ENCODE measurements at places on chromosomes 3 and 15.

DNA sequence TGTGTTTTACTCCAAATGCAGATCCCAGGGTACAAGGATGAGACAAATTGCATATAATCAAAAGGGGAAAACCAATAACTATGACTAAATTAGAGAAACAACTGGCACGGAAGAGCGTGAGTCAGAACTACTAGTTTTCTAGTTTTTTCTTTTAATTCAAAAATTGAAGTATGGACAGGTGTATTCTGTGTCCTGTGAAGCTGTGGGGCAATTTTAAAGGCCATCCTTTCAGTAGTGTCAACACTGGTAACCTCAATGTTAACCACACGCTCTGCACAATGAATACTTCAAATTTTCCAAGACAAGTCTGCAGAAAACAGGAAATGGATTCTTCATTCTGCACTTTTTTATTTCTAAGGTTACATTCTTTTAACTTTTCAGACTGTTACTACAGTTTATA lies 32.5 kb upstream of the GOLGA8A start:
- no peak for DNase-seq

- no peak for DNase-seq
These were observed 145.1 kb upstream of the THRB start for GRCh38 chr3:24639481-24640329.

DNA sequence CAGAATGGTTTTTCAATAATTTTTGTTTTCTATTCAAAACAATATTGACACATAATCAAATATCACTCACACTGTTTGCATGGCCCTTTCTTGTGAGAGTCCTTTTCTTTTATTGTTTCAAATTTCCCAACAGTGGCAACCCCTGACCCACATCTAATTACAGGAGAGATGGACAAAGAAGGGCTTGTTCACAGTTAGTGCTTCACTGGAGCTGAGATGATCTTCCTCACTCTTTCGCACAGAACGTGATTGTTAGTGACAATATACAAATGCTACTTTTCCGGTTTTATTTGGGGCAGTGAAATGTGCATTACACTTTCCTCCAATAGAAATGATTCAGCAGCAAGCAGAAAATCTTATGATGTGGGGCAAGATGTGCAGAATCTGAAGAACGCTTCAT lies 38.6 kb upstream of the TTC14 start:
- no peak for DNase-seq

DNA sequence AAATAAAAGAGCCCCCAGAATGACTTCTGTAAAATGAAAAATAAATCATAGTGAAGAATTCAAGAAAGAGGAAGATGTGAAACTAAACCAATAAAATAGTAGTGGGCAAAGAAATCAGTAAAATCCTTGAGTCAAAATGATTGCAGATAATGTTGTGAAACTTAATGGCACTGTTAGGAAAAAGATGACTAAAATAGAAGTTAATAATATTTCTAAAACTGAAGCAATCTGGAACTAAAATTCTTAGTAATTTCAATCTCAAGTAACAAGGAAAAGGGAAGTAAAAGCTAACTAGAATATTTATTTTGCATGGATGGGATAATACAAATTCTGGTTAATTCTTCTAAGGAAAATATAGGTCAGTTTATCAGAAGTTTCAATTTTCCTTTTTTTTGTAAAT lies 84.6 kb downstream of the TMCO5A start:
- DNase-seq, result no peak

- DNase-seq, result no peak
These were observed 405.5 kb downstream of the SHQ1 start for GRCh38 chr3:72442759-72443158.

DNA sequence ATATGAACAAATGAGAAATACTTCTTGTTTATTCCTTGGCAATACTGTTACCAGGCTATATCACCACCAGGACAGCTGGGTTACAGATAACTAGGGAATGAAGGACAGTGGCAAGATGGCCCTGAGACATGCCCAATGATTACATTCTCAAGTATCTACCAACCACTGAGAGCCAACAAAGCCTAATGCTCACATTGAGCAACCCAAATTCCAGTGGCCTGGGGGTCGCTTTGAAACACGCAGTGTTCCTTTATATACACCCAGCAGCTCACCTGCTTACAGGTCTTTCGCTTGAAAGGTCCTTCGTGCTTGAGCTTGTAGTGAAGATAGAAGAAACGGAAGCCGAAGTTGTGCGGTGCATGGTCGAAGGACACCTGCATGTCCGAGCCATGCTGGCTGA lies 45.1 kb downstream of the SPATA12 start:
- no peak for DNase-seq

DNA sequence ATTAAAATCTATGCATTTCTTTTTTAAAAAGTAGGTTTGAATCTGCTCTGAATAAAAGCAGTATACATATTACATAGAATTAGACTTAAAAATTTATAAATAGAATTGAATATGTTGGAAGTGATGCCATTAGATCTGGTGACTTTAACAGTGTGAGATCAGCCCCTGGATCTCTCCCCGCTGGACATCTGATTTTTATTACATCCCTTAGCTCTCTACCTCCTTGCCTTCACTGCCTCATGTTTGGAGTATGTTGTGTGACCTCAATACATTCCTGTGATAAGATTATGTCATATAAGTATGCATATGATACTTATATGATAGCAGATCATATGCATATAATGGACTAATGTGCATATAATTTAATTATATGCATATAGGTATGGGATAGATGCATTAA lies 643.4 kb upstream of the NR2F2 start:
- no peak for DNase-seq

DNA sequence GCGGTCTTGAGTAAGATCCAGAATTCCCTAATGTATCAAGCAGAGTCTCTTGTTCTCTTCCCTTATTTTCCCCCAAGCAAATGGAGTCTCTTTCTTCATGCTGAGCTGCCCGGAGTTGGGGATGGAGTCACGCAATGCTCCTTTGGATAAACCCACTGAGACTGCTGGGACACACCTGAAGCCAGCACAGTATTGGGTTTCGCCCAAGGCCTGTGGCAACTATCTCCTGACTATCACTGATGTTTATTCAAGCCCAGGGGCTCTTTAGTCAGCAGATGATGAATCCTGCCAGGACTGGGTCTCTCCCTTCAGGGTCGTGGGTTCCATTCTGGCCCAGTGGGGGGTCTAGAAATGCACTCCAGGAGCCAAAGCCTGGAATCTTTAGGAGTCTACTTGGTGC lies 11.3 kb downstream of the USF3 start:
- DNase-seq, result no peak

- no peak for DNase-seq
These were observed 767.0 kb downstream of the OTOL1 start for GRCh38 chr3:162263596-162263995.

DNA sequence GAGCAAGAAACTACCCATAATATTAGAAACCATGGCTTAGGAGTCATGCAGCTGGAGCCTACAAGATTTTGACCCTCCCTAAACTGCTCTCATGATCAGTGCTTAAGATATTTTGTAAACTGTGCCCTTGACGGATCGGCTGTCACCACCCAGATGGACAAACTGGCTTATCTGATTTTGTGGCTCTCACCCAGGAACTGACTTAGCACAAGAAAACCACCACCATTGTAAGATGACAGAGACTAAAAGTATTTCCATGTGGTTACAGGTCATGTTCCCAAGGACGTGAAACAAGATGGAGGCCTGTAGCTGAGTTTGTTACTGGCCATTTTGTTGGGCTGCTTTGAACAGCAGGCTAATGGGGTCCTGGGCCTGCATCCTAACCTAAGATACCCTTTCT lies 940.9 kb downstream of the OTOL1 start:
- DNase-seq, result no peak

DNA sequence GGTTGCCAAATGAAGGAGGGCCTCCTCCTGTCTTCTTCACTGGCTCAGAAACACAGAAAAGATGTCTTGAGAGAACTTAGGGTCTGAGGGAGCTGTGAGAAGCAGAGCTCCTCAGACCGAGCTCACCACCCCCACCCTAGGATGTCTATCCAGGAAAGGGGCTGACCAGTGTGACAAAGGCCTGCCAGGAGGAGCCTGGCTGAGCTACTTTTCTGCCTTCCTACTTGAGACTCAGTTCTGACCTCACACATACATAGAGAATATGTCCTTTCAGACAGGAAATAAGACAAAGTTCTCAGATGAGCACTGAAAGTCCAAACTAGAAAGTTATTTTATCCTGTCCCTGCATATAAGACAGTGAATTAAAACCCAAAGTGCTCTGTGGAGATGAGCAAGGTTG lies 54.5 kb downstream of the KIF9 start:
- DNase-seq, result peak; percentile 39

DNA sequence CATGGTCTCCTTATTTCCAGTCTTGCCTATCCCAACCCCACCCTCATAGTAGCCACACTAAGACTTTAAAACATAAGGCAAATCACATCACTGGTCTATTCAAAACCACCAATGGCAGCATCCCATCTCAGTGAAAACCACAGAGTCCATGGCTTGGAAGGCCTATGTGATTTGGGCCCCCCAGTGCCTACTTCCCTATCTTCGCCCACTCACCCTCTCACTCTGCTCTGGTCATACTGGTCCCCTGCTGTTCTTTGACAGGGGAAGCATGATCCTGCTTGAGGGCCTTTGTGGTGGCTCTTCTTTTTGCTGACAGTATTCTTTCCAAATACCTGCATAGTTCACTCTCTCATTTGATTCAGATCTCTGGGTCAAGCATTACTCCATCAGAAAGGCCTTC lies 3.3 kb downstream of the GTF2A2 start:
- no peak for DNase-seq

DNA sequence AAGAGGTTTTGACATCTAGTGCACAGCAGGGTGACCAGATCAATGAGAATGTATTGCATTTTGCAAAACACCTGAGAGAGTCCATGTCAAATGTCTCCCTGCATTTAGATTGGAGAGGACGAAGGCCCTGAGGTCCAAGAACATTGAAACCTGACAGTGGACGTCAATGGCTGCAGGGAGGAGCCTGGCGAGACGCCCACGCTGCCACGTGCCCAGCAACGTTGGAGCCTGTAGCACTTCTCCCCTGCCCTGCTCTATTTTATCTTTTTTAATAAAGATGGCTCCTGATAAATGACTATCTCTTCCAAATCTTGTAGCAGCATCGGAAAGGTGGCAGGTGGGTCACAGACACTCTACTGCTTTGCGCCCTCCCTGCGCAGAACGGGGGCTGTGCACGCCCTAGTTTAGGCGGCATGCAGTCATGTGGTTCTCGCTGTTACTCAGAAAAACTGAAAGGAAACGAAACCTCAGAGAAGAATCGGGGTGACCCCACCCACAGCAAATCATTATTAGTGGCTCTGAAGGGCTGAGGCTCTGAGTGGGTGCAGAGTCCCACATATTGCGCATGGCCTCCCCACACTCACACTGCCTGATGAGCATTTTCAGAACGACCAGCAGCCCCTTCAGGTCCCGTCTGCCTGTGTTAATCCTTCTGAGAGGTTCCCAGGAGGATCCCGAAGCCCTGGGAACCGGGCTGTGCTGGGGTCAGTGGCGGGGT lies 62.5 kb upstream of the TAMM41 start:
- DNase-seq, result no peak

GRCh38 chr3:50130436-50130835 lies 24.7 kb upstream of the SEMA3F start:
- no peak for DNase-seq

DNA sequence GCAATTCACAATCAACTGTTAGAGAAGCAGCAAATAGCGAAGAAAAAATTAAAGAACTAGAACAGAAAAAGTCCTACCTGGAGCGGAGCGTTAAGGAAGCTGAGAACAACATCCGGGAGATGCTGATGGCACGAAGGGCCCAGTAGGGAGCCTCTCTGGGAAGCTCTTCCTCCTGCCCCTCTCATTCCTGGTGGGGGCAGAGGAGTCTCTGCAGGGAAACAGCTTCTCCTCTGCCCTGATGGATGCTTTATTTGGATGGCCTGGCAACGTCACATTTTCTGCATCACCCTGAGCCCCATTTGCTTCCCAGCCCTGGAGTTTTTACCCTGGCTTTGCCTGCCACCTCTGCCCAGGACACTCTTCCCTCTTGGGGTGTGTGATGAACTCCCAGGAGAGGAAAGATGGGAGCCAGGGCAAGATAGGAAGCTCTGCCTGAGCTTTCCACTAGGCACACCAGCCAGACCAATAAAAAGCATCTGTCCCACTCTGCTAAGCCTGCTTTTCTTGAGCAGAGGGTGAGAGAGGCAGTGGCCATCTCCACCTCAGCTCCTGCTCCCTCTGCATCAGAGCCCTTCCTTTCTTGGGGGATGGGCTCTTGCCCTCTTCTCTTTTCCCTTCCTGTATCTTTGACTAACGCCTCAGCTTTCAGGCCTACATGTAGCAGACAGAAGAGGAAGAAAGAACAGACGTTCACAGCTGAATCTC lies 39.4 kb downstream of the PPARG start:
- DNase-seq, result no peak

DNA sequence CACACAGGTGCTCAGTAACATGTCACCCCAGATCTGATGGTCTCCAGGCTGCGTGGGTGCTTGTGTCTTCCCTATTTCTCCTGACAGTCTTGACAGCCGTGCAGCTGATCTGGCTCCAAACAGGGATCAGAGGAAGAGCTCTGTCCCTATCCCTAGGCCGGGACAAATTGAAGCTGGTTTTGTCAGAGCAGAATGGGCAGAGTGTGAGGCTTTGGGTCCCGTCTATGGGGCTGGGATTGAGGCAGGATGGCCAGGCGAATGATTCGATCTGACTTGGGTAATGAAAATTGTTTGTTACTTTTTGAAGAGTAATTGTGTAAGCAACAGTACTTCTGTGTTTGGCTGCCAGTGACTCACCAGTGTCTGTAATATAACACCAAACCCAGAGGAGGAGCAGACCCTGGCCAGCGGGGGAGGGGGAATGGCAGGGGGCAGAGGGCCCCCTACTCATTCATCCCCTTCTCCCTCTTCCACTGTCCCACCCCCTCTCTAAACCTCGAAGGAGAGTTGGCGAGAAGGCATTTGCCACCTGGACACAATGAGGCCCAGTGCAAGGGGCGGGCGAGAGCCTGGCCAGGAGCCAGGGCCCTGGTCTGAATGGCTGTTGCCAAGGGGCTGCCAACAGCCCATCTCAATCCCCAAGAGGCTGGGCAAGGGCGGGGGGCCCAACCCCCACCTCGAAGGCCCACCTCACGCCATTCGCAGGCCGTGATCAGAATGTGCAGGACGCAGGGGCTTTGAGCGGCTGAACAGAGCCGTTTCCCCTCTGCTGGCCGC lies 4.9 kb upstream of the MAGEF1 start:
- DNase-seq, result no peak

GRCh38 chr3:87901141-87901540 lies 157.7 kb downstream of the CGGBP1 start:
- DNase-seq, result no peak

GRCh38 chr3:20668411-20668810 lies 482.4 kb upstream of the SGO1 start:
- no peak for DNase-seq

- DNase-seq, result no peak
These were observed 142.8 kb downstream of the TCF12 start for GRCh38 chr15:57061281-57061680.

- DNase-seq, result no peak
These were observed 32.8 kb downstream of the NCEH1 start for GRCh38 chr3:172678068-172678467.
